ENCODE measurements at places on chromosomes 7 and 10. TPM values are rescaled to one million over a fixed set of nuclear protein-coding genes. Genes with fewer than 3 reads are reported as not detected.

GRCh38 chr10:74363727-74364126 is 212.7 kb downstream of the ADK start:
- H3K27ac ChIP-seq: no peak overlapping the region
- H3K27me3 ChIP-seq: no peaks in the 10 kb centered on the region
- no peaks in the 10 kb centered on the region for H3K4me1 ChIP-seq
- no peak overlapping the region for H3K4me3 ChIP-seq
- H3K36me3 ChIP-seq: peaks cover 4% of the 10 kb centered on the region

DNA sequence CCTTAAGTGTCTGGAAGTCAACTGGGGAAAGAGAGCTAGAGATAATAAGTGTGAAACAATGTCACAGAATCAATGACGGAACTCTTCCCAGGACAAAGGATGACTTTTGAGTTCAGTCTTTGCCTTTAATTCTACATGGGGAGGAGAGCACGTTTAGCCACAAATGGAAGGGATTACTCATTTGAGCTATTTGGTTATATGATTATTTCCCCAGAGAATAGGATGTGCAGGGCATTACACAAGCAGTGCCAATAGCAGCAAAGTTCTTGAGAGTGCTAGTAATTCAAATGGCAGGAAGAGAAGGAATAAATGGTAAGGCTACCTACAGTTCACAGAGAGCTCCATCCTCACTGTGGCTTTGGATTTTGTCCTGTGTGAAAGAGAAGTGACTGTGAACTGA is 6.0 kb downstream of the EGFR start:
- H3K36me3 ChIP-seq: no peaks in the 10 kb centered on the region
- peak overlapping the region; percentile 22 for H3K27ac ChIP-seq
- H3K4me3 ChIP-seq: no peak overlapping the region

- H3K27ac ChIP-seq: no peak overlapping the region
- H3K27me3 ChIP-seq: no peaks in the 10 kb centered on the region
- H3K36me3 ChIP-seq: no peaks in the 10 kb centered on the region
- H3K4me1 ChIP-seq: no peaks in the 10 kb centered on the region
- DNase-seq: no peak
- no peak overlapping the region for H3K4me3 ChIP-seq
Measured at GRCh38 chr7:99255463-99255862, 17.2 kb upstream of the MYH16 start.

- peaks cover 25% of the 10 kb centered on the region for H3K27me3 ChIP-seq
- H3K27ac ChIP-seq: no peak within 1 kb of the TSS
- peaks cover 5% of the 10 kb centered on the region for H3K4me1 ChIP-seq
- no peak for DNase-seq
- H3K4me3 ChIP-seq: peak within 1 kb of the TSS; percentile 39
Measured at GRCh38 chr10:126387931-126388911, at the start of gene ADAM12. ADAM12 (minus strand) TSS chr10:126388477; CDS start chr10:126388145, 332 bp downstream.

DNA sequence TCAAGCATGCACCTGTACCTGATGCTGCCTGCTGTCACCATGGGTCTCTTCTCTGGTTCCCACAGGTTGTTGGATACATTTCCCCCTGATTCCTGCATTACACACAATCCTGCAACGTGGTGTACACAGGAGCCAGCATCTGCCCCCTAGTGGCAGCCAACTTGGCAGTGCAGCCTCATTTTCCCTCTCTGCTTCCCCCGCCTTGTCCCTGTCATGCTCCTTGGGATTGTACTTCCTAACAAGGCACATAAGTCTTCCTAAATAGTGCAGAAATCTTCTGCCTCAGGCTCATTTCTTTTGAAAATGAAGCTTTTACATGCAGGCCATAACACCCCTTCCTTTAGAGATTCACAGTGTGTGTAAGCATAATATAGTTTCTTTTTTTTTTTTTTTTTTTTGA is 387.5 kb downstream of the CCSER2 start:
- no peaks in the 10 kb centered on the region for H3K27me3 ChIP-seq
- H3K4me1 ChIP-seq: no peaks in the 10 kb centered on the region
- no peak overlapping the region for H3K4me3 ChIP-seq
- H3K36me3 ChIP-seq: no peaks in the 10 kb centered on the region
- no peak for DNase-seq

GRCh38 chr7:72099784-72100183 is 312.4 kb downstream of the CALN1 start:
- no peak overlapping the region for H3K4me3 ChIP-seq
- no peaks in the 10 kb centered on the region for H3K27me3 ChIP-seq
- H3K36me3 ChIP-seq: no peaks in the 10 kb centered on the region
- H3K27ac ChIP-seq: no peak overlapping the region

GRCh38 chr10:100829933-100830727 is 82.6 kb upstream of the SLF2 start:
- H3K27ac ChIP-seq: no peak overlapping the region
- H3K4me1 ChIP-seq: peaks cover 3% of the 10 kb centered on the region
- peaks cover 75% of the 10 kb centered on the region for H3K27me3 ChIP-seq
- no peak for DNase-seq

DNA sequence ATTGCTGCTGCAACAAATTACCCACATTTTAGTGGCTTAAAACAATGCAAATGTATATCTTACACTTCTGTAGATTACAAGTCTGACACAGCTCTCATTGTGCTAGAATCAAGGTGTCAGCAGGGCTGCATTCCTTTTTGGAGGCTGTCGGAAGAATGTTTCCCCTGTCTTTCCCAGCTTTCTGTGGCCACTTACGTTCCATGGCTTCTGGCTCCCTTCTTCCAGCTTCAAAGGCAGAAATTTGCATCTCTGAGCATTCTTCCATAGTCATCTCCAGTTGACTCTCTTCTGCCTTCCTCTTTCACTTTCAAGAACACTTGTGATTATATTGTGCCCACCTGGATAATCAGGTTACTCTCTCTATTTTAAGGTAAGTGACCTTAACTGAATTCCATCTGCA is 125.3 kb downstream of the GPR158 start:
- H3K27ac ChIP-seq: no peak overlapping the region
- no peaks in the 10 kb centered on the region for H3K4me1 ChIP-seq
- no peak overlapping the region for H3K4me3 ChIP-seq
- H3K27me3 ChIP-seq: no peaks in the 10 kb centered on the region
- no peak for DNase-seq
- no peaks in the 10 kb centered on the region for H3K36me3 ChIP-seq

PTF1A gene
- not detected for total RNA-seq

GRCh38 chr7:136517971-136518370 is 350.5 kb upstream of the CHRM2 start:
- no peaks in the 10 kb centered on the region for H3K27me3 ChIP-seq
- H3K27ac ChIP-seq: no peak overlapping the region
- DNase-seq: no peak
- H3K36me3 ChIP-seq: no peaks in the 10 kb centered on the region

DNA sequence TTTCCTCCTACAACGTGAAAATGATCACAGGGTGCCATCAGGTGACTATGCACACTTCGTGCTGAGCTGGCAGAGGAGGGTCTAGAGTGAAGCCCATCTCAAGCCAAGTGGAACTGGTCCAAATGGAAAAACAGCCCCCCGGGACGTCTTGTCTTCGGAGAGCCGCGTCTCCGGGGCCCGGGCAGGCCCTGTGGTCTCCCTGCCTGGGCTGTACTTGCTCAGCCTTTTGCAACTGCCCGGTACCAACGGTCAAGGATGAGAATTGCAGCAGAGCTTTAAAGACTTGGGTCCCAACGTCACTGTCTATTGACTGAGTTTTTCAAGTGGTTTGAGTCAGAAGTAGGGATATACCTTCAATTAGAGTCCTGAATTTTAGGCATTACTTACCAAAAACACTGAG is 315.5 kb downstream of the PTPRN2 start:
- H3K4me1 ChIP-seq: no peaks in the 10 kb centered on the region
- H3K27ac ChIP-seq: no peak overlapping the region
- H3K4me3 ChIP-seq: no peak overlapping the region
- no peaks in the 10 kb centered on the region for H3K27me3 ChIP-seq
- no peak for DNase-seq
- H3K36me3 ChIP-seq: no peaks in the 10 kb centered on the region

- H3K27ac ChIP-seq: no peak overlapping the region
- H3K36me3 ChIP-seq: no peaks in the 10 kb centered on the region
- peaks cover 20% of the 10 kb centered on the region for H3K4me1 ChIP-seq
- H3K4me3 ChIP-seq: no peak overlapping the region
Measured at GRCh38 chr10:51643734-51644133, 55.7 kb downstream of the CSTF2T start.

GRCh38 chr10:75426880-75427279 is 4.5 kb upstream of the LRMDA start:
- H3K4me3 ChIP-seq: no peak overlapping the region
- H3K4me1 ChIP-seq: peaks cover 3% of the 10 kb centered on the region
- DNase-seq: no peak
- no peaks in the 10 kb centered on the region for H3K36me3 ChIP-seq
- no peak overlapping the region for H3K27ac ChIP-seq
- no peaks in the 10 kb centered on the region for H3K27me3 ChIP-seq

DNA sequence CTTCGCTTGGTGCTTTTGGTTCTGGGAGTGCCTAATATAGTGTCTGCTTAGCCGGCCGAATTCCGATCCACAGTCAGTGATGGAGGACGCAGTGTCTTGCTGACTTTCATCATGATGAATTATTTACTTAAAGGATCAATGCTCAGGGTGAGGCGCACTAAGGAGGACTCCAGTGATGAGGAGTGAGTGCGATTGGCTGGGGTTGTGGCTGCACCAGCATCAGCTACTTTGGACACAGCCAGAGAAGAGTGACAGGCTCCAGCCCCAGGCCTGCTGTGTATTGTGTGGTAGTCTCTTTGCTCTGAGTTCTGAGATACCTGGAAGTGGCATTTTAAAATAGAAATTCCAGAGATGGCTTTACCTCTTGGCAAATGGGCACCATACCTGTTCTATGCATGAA is 73.3 kb upstream of the ANLN start:
- no peak for DNase-seq
- H3K36me3 ChIP-seq: no peaks in the 10 kb centered on the region
- no peaks in the 10 kb centered on the region for H3K4me1 ChIP-seq
- H3K27me3 ChIP-seq: no peaks in the 10 kb centered on the region
- H3K27ac ChIP-seq: no peak overlapping the region
- no peak overlapping the region for H3K4me3 ChIP-seq

DNA sequence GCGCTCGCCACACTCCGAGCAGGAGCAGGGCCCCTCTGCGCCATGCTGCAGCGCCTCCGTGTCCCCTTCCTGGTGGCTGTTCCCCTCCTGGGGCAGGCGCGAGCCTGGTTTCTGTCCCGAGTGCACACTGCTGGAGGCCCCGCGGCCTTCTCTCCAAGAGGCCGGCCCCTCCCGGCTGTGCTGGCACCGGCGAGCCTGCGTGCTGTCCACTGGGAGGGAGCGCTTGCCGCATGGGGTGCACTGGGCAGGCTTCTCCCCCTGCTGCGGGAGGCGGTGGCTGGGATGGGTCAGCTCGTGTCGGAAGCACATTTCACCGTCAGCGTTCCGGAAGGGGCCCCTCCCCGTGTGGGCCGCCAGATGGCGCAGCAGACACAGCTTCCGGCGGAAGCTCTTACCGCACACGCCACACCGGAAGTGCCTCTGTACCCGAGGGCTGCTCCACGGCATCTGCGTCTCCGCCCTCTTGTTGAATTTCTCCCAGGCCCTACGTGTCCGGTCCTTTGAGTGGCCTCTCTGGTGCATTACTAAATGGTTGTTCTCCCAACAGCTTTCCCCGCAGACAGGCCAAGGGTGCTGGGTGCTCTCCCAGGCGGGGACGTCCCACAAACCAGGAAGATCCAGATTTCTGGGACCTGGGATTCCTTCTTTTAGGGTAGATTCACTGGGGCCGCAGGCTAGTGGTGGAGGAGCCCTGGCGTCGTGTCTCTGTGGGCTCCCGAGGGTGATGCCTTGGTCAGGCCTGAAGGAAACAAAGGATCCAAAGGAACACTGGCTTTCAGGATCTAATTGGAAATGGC is 18.7 kb downstream of the ZNF786 start:
- no peaks in the 10 kb centered on the region for H3K27me3 ChIP-seq
- H3K36me3 ChIP-seq: no peaks in the 10 kb centered on the region
- H3K27ac ChIP-seq: peak overlapping the region; percentile 46
- no peak for DNase-seq
- no peaks in the 10 kb centered on the region for H3K4me1 ChIP-seq

GSAP gene
- total RNA-seq: 3.3 TPM

GRCh38 chr10:116044801-116045248 is 228.2 kb downstream of the GFRA1 start:
- peak; percentile 63 for DNase-seq
- no peaks in the 10 kb centered on the region for H3K27me3 ChIP-seq
- H3K36me3 ChIP-seq: no peaks in the 10 kb centered on the region

AKR1C8 gene
- not detected for total RNA-seq

ZC3HAV1L gene
- total RNA-seq: 2.2 TPM

DBNL gene
- total RNA-seq: 48.0 TPM

- H3K36me3 ChIP-seq: no peaks in the 10 kb centered on the region
- no peak for DNase-seq
- no peaks in the 10 kb centered on the region for H3K27me3 ChIP-seq
- H3K4me1 ChIP-seq: no peaks in the 10 kb centered on the region
- H3K4me3 ChIP-seq: no peak overlapping the region
Measured at GRCh38 chr7:69002416-69002815, 595.9 kb upstream of the AUTS2 start.

ITIH5 gene
- 5.9 TPM for total RNA-seq

GRCh38 chr7:21605008-21605585 is 62.3 kb downstream of the DNAH11 start:
- no peak overlapping the region for H3K27ac ChIP-seq
- H3K4me1 ChIP-seq: no peaks in the 10 kb centered on the region
- H3K36me3 ChIP-seq: no peaks in the 10 kb centered on the region
- H3K27me3 ChIP-seq: no peaks in the 10 kb centered on the region
- DNase-seq: no peak

Measured in gastrocnemius medialis (tissue), 4 donors.